Stomach (tissue), 19 donors: ENCODE measurements at places on chromosomes 4 and X. TPM values are rescaled to one million over a fixed set of nuclear protein-coding genes. Genes with fewer than 3 reads are reported as not detected.

The RS1 gene
- total RNA-seq = not detected

The SMS gene
- 65.3 TPM for total RNA-seq

The PCYT1B gene
- not detected for total RNA-seq

The NXF2 gene
- total RNA-seq = not detected

The DOK7 gene
- total RNA-seq = 8.0 TPM

The DNAAF6 gene
- 1.3 TPM for total RNA-seq

DNA sequence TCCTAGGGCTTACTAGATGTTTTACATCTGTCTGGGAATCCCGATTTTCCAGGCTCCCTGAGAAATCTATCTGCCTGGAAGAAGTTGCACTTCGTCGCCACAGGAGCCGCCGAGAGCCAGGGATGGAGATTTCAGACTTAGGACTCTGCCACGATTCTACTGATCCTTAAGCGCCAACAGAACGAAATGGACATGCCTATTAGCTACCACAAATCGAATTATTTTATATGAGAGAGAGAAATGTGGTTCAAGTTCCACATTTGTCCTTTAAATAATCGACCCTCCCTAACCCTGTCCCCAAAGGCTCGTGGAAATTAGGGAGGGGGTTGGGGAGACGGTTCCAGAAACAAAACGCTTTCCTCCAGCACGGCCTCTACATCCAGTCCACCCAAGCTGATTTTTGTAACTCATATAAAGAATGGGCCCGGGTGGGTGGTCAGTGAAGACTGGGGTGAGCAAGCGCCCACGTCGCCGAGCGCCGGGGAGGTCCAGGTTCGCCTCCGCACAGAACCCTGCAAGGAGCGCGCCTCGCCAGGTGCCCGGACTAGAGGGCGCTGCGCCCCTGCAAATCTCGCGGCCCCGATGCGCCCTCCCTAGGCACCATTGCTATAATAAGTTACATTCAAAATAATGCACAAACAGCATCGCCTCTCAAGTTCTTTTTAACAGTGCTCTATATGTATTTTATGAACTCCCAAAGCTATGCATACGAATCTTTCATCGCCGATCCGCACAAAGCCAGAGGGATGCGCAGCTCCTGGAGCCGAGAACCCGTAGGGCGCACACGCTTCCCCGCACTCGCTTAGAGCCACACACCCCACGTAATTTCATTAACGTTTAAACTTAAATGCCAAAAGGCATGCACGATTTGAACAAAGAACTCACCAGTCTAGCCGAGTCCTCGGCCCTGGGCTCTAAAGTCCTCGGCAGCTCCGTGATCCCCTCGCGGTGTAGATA is 2.1 kb upstream of the FAT1 start:
- peak; percentile 95 for DNase-seq

DNA sequence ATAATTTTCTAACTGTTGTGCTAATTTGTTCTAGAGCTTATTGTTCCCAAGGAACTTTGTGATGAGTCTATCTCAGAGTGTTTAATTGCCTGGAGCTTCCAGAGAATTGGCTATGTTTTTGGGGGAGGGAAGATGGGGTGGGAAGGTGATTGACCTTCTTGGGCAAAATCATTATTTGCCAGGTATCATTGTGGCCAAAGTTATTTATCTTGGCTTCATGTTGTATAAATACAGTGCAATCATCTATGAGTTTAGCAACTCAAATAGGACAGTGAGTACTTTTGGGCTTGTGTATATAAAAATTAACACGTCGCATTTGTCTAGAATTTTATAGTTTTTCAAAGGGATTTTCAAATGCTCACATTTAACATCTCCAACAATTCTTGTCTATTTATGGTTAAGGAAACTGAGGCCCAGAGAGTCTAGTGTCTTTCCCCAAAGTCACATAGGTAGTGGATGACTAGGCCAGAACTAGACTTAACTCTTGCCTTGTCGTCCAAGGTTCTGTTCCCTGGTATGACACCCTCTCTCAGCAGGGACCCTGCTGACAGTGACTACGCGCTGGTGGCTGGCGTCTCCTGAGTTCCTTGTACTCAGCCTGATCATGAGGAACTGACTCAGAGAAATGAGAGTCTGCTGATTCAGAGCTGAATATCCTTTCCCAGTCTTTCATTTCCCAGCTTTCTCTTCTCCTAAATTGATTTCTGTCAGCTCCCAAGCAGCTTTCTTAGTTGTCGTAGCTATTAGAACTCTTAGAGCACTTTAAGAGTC is 27.7 kb downstream of the FNIP2 start:
- no peak for DNase-seq

DNA sequence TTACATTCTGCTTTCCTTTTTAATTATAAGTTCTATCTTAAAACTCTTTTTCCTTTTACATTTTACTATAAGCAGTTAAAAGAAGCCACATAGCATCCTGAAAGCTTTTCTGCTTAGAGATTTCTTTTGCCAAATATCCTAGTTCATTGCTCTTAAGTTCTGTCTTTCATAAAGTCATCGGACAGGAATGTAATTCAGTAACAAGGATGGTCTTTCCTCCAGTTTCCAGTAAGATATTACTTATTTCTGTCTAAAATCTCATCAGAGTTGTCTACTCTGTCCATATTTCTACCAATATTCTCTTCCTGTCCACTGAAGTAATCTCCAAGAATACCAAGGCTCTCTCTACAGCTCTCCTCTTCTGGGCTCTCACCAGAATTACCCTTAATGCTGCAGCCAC is 37.5 kb upstream of the ADH1C start:
- DNase-seq = no peak

GRCh38 chrX:23436875-23437274 is 102.2 kb downstream of the PTCHD1 start:
- DNase-seq = no peak

GRCh38 chrX:97790850-97791249 is 907.1 kb downstream of the RPA4 start:
- no peak for DNase-seq

DNA sequence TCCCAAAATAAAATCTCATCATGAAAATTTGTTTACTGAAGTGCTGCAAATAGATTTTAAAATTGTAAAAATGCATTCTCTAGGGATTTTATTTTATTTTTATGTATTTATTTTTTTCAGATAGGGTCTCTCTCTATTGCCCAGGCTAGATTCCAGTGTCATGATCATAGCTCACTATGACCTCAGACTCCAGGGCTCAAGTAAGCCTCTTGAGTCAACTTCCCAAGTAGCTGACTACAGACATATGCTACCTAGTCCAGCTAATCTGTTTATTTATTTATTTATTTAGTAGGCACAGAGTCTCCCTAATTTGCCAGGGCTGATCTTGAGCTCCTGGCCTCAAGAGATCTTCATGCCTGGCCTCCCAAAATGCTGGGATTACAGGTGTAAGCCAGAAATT is 317.7 kb upstream of the ANXA10 start:
- DNase-seq = no peak

- DNase-seq = peak; percentile 51
Observed at GRCh38 chr4:154807042-154807630, 26.1 kb downstream of the RBM46 start.

GRCh38 chrX:105543283-105543682 is 279.1 kb upstream of the NRK start:
- DNase-seq = no peak

DNA sequence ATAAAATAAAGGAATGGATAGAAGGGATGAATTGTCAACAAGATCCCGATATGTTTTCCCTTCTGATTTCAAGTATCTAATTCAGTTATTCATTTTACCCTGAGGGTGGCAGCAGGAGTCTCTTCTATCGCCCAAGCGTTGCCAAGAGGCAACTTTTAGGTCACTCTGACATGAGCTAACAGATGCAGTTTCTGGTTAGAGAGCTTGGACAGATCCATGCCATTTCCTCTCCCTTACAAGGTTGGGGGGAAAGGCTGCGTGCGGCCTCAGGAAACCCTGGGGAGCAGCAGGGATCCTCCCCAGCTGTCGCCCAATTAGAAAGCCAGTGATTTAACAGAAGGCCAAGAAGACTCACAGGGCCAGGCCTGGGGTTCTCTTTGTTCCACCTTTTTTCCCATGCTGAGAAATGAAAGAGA is 35.3 kb upstream of the WAS start:
- DNase-seq = peak; percentile 73

DNA sequence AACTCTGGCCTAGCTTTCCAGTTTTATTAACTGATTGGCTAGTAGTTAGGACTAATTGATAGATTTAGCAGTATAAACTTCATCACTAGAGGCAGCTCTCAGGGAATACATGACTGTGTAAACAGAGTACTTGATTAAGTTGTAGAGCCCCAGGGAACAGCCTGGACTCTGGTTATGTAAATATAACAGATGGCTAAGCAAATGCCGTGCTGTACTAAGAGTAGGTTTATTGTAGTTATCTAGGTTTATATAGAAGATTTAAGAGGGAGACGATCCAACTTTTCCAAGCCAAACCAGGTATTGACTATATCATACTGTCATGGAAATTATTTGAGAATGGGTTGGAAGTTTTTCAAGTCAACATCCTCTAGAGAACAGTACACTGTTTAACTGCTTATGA is 463.4 kb upstream of the GRID2 start:
- no peak for DNase-seq

- DNase-seq = no peak
Observed at GRCh38 chr4:112649055-112649408, 12.1 kb downstream of the LARP7 start.

GRCh38 chr4:53711926-53712325 is 120.6 kb upstream of the LNX1 start:
- no peak for DNase-seq

- no peak for DNase-seq
Observed at GRCh38 chr4:62170235-62170634, 970.1 kb downstream of the ADGRL3 start.

GRCh38 chrX:40166582-40166981 is 68.8 kb upstream of the BCOR start:
- DNase-seq = no peak

DNA sequence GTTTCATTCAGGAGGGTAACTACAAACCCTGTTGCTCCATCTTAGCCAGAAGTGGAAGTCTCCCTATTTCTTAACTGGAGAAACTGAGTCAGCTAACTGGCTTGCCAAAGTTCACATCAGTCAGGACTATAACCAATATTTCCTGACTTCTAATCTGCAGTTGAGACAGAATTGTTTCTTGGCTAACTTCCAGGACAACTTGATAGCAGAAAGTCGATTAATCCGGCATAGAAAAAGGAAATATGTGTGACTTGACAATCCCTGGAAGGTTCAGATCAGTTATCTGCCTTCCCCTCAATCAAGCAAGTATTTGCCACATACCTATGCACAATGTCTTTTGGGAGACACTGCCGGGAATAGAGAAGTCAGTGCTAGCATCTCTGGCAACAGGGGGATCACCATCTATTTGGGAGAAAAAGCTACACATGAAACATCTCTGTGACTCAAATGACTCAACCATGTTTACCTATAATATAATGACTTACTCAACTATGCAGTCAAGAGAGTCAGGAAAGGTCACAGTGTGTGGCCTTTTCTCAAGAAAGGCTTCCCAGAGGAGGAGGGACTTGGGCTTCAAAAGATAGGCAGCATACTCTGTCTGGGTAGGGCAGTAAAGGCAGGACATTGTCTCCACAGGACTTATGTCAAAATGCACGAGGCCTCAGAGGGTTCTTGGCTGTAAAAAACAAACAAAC is 12.4 kb upstream of the LONRF3 start:
- no peak for DNase-seq

DNA sequence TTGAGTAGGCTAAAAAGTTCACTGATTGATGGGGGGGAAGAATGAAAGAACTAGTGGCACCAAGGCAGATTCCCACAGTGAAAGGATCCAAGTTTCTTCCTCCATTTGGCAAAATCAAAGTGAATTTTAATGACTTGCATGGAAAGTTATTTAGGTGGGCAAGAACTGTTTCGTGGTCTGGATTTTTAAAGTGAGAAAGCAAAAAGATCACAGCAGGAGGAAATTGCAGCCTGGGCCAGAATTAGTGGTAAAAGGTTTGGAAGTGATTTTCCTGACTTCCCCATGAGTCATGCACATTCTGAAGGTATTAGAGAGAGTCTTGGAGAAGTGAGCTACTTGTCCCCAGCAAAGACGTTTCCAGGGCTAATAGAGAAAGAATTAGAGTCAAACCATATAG is 207.8 kb downstream of the ANTXR2 start:
- DNase-seq = peak; percentile 11

GRCh38 chrX:145532176-145532780 is 285.0 kb downstream of the SPANXN1 start:
- DNase-seq = no peak

- no peak for DNase-seq
Observed at GRCh38 chrX:68175562-68175961, 257.7 kb downstream of the OPHN1 start.

DNA sequence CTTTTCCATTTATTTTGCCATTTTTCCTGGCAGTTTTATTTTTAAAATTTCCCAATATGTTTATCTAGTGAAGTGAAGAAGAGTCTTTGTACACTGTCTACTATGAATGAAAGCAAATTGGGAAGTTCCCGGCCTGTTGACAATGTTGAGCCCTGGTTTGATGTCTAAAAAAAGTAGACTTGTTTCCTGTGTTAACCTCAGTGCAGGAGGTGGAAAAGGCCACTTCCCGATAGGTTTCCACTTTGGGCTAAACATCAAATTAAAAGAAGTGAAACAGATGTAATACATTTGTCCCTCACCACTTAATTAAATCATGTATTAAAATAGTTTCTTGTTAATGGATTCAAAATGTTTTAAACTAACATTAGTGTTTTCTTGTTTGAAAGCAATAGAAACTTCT is 30.0 kb downstream of the BBS12 start:
- DNase-seq = peak; percentile 20
